Esophagus squamous epithelium (tissue), 5 donors: ENCODE measurements at places on chromosomes 7 and 10.

DNA sequence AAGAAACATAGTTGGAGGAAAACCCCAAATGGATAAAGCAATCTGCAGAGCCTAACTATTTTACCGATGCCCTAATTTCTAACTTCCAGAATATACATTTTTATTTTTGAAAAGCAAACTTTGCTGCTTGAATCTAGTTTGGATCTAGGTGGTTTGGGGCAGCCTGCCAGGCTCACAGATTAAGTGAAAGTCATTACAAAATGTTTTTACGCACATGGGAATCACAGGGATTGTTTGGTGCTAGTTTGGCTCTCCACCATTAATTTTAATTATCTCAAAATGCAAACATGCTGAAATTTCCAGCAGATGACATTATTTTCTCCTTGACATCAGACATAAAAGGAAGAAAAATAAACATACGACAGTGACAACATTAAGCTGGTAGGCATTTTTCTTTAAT, 166.7 kb upstream of the INHBA start:
- DNase-seq = no peak

GRCh38 chr10:70866424-70866823, 21.9 kb downstream of the PCBD1 start:
- no peak for DNase-seq

- DNase-seq = no peak
Observed at GRCh38 chr7:138237995-138238394, 161.7 kb downstream of the AKR1D1 start.

DNA sequence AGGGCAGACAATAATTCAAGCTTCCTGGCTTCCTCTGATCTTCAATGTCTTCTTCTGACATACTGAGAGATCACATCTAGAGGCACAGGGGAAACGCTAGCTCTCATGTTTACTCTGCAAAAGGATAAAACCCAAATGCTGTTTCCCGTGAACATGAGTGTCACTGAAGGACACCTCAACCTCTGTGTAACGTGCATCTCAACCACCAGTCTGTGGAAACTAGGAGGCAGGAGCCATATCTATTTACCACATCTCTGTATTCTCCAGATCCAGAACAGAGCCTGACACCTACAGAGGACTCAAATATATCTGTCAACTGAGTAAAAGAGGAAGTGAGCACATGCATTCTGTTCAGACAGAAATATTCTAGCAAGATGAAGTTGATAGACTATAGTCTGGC, 140.3 kb upstream of the TARP start:
- DNase-seq = no peak
